ENCODE measurements at places on chromosomes 3 and 15. TPM values are rescaled to one million over a fixed set of nuclear protein-coding genes. Genes with fewer than 3 reads are reported as not detected.

DNA sequence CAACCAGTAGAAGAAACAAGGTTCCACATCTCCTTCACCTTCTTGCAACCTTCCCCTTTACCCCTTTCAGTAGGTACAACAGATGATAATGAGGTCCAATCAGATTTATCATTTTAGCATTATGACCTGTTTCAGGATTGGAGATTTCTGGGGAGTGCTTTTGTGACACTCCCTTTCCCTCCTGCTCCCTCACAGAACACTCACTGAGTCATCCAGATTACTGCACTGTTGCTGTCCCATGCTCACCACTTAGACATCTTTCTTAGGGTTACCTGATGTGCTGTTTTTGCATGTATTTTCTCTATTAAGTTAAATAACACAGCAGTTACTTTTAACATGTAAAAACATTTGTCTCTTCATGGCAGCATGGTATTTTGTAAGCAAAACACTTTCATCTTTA is 118.5 kb downstream of the MFSD1 start:
- H3K27ac ChIP-seq, result no peak overlapping the region
- H3K4me1 ChIP-seq, result no peaks in the 10 kb centered on the region
- H3K4me3 ChIP-seq, result no peak overlapping the region
- DNase-seq, result no peak
- H3K27me3 ChIP-seq, result peaks cover 5% of the 10 kb centered on the region

DNA sequence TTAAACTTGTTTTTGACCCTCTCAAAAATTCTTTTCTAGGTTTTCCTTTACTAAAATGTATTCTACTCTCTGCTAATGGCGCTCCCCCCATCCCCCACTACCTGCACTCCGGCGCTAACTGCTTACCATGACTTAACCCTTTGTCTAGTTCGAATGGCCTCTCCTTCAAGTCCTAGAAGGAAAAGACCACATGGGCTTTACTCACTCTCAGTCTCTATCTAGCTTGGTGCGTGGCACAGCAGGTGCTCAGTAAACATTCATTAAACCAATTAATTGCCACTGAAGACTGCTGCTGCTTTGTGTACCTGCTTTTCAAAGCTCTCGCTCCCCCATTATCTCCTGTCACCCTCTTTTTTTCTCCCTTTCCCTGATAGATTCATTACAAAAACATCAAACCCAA is 457.7 kb upstream of the THRB start:
- no peaks in the 10 kb centered on the region for H3K27me3 ChIP-seq
- no peaks in the 10 kb centered on the region for H3K4me1 ChIP-seq
- H3K36me3 ChIP-seq, result no peaks in the 10 kb centered on the region

GRCh38 chr3:19220311-19220710 is 72.0 kb downstream of the KCNH8 start:
- H3K4me3 ChIP-seq, result no peak overlapping the region
- DNase-seq, result no peak
- H3K4me1 ChIP-seq, result no peaks in the 10 kb centered on the region
- H3K27me3 ChIP-seq, result no peaks in the 10 kb centered on the region

The CCR9 gene
- 0.15 TPM for total RNA-seq

DNA sequence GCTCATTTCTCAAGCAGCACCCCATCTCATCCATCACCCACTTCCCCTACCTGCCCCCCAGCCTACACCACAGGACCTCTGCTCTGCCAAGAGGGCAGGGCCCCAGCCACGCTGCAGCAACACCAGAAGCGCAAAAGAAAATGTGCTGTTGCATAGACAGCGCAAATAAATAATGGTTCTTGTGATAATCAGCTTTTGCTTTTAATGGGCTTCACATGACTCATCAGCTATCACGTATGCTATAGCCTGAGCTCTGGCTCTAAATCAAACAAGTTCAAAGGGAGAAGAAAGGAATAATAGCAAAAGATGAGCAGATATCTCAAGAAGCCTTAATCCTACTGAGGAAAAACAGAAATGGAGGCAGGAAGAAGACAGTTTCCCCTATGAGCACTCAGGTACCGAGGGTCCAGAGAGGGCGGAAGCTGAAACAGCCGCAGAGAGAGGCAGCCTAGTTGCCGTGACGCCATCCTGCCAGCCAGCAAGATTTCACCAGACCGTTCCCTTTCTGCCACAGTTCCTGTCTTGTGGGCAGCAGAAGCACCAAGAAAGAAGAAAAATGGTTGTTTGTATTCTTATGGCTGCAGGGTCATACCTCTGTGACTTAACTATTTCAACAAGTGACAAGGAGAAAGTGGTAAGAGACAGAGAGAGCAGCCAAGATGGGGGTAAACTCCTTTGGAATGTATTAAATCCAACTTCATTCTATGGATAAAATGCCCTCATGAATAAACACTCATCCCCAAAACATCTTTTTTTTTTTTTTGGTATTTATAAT is 22.0 kb downstream of the RAB27A start:
- H3K27me3 ChIP-seq, result no peaks in the 10 kb centered on the region
- H3K27ac ChIP-seq, result peak overlapping the region; percentile 96
- H3K4me1 ChIP-seq, result peaks cover 71% of the 10 kb centered on the region
- DNase-seq, result peak; percentile 74
- H3K36me3 ChIP-seq, result peaks cover 69% of the 10 kb centered on the region

DNA sequence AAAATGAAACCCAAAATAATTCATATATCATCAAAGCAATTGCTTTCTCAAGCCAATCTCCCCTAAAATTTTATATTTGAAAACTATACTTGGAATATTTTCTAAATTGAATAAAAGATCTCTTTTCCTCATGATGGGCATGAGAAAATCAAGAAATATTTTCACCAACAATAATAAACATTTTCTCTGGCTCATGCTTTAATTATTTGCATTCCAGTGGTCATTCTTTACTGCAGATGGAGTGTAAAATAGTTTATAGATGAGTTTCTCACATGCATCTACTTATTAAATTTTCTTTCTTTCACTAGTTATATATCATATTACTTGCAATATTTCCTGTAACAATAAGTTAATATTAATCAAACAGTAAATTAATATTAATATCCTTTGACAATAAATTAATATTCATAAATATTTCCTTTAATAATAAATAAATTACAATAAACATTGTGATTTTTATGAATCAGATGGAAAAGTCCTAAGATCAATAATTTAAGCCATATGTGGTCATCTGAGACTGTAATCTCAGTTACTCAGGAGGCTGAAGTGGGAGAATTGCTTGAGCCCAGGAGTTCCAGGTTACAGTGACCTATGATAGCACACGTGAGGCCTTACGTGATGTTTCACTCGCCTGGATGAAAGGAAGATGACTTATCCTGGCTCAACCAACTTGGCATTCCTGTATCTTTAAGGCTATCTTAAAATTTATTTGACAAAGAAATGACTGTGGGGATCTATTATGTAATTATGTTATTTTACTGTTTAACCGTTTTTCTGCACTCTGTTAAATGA is 958.8 kb downstream of the ZPLD1 start:
- no peak for DNase-seq
- no peaks in the 10 kb centered on the region for H3K27me3 ChIP-seq
- no peaks in the 10 kb centered on the region for H3K36me3 ChIP-seq

Data from activated CD4-positive, alpha-beta T cell treated with anti-CD3 and anti-CD28 coated beads, Interleukin-2, amount 10 ng/mL, durations not matched to agents 7 days and 5 days (primary cell).